Activated T-cell treated with anti-CD3 and anti-CD28 coated beads, Interleukin-2, amount 50 U/mL, for 4 hours (primary cell): ENCODE measurements at places on chromosomes 4 and X. TPM values are rescaled to one million over a fixed set of nuclear protein-coding genes. Genes with fewer than 3 reads are reported as not detected.

The ASB11 gene
- total RNA-seq = not detected

The TMEM150C gene
- 0.13 TPM for total RNA-seq

The ATRX gene
- total RNA-seq = 49.2 TPM

The GYPA gene
- total RNA-seq = not detected

The NLGN4X gene
- 0.15 TPM for total RNA-seq

The HSPA4L gene
- 0.27 TPM for total RNA-seq

The HSFX3 gene
- not detected for total RNA-seq

The DKK2 gene
- not detected for total RNA-seq

GRCh38 chr4:36189511-36190226 lies 54.6 kb downstream of the ARAP2 start:
- DNase-seq = no peak

- peak; percentile 11 for DNase-seq
Observed at GRCh38 chrX:39508300-39508692, 589.5 kb downstream of the BCOR start.

- DNase-seq = no peak
Observed at GRCh38 chr4:2691313-2691712, 64.8 kb downstream of the TNIP2 start.

DNA sequence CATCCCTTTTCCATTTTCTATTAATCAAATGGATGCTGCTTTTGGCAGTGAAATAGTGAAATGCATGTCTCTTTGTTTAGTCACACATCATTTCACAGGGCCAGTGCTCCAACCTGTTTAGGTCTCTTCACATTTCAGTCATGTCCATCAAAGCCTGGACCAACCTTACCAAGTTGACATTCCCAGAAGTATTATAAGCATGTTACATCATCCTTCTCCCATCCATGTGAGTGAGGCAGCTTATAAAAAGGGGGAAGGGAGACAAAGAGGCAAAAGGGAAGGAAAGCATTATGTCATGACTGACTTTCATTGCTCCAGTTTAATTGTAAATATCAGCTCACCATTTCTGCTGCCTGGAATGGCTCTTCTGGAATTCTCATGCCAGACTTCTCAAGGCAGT lies 94.4 kb downstream of the NWD2 start:
- DNase-seq = no peak

- DNase-seq = peak; percentile 47
Observed at GRCh38 chrX:72245461-72246089, 6.7 kb upstream of the ERCC6L start.

GRCh38 chrX:136166221-136166855 lies 19.0 kb downstream of the FHL1 start:
- DNase-seq = no peak

- no peak for DNase-seq
Observed at GRCh38 chr4:167359711-167360110, 125.4 kb upstream of the SPOCK3 start.

GRCh38 chrX:77293331-77293995 lies 153.7 kb upstream of the FGF16 start:
- DNase-seq = no peak

DNA sequence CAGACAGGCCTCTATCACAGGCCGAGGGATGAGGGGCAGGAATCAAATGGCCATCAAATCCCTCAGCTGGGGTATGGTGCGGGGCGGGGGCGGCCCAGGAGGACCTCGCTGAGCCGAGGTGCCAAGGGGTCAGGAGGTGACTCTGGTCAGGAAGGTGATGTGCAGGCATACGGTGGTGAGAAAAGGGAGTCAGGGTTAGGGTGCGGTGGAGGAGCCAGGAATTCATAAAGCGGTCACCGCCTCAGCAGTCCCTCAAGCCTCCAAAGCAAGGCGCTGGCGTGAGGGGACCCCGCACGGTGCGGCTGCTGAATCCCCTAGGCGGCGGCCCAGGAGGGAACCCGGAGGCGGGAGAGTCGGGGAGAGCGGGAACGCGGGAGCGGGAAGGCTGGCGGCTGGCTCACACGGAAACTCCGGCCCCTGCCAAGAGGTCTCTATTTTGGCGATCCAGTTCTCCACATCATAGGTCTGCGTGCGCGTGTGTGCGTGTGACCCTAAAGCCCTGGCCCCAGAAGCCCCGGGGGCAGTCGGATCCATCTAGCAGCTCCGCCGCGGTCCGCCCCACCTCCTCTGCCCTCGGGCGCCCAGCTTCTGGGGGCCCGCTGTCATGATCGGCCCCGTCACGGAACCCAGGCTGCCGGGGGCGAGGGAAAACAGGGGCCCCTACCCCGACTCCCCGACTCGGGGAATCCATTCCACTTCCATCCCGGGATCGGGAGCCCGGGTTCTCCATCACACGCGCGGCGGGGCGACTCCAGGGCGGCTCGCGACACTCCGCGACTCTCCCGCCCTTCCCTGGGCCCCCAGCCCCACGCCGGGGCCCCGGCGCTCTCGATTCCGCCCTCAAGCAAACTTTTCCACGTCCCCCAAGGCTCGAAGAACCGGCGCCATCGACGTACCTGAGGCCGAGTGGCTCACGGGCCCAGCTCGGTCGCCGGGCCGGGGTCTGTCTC lies 593 bp downstream of the ELF4 start:
- DNase-seq = no peak

DNA sequence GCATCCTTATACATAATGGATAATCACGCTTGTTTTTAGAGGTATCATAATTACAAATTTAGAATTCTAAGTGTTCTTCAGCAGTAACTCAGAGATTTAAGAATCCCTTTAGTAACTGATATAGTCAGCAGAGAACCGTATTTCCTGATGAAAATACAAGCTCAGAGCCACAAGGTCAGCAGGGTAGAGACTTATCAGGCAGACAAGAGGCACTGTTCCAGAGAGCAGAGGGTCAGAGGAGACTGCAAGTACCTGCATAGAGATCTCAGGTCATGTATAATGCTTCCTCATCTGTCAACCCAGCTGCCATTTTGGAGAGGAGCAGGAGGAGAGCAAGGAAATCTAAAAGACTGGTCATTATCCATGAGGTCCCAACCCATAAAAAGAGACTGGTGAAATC lies 787.1 kb upstream of the FTHL17 start:
- DNase-seq = no peak
